ENCODE measurements at places on chromosomes 2 and 18.

GRCh38 chr2:159774370-159774990 is 23.5 kb downstream of the CD302 start:
- DNase-seq = no peak

DNA sequence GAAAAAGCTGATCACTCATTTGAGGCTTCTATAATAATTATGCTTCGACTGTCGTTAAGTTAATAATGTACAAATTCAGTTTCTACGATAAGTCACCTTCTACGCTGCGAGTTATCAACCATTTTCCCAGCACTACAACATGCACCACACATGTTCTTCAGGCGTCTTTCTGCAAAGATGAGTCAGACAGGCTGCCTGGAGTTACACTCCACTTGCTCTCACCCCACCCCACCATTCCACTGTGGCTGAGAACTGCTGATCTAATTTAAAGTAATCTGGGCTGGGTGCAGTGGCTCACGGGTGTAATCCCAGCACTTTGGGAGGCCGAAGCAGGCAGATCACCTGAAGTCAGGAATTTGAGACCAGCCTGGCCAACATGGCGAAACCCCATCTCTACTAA is 218.6 kb downstream of the DYM start:
- no peak for DNase-seq

GRCh38 chr2:149400997-149401396 is 70.6 kb downstream of the LYPD6 start:
- no peak for DNase-seq

DNA sequence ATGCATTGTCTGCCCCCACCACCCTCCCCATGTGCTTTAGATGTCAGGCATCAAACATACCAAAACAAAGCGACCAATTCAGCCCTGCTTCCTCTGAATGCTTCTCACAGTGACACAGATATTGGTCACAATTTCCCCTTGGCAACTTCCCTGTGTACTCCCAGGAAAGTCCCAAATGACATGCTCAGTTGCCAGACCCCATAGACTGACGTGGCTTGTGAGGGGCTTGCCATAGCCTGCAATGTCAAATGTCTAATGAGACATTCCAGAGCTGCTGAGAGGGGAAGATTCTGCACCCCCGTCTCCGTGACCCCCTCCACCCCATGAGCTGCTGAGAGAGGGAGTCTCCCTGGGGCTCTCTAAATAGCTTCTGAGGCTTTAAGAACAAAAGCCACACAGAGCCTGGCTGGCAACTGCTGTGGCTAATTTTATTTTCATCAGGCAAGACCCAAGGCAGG is 47.3 kb downstream of the RFTN2 start:
- DNase-seq = no peak

GRCh38 chr2:173589604-173590275 is 235.1 kb downstream of the CDCA7 start:
- DNase-seq = no peak

- no peak for DNase-seq
These were observed 14.2 kb downstream of the WNT10A start for GRCh38 chr2:218894880-218895157.

DNA sequence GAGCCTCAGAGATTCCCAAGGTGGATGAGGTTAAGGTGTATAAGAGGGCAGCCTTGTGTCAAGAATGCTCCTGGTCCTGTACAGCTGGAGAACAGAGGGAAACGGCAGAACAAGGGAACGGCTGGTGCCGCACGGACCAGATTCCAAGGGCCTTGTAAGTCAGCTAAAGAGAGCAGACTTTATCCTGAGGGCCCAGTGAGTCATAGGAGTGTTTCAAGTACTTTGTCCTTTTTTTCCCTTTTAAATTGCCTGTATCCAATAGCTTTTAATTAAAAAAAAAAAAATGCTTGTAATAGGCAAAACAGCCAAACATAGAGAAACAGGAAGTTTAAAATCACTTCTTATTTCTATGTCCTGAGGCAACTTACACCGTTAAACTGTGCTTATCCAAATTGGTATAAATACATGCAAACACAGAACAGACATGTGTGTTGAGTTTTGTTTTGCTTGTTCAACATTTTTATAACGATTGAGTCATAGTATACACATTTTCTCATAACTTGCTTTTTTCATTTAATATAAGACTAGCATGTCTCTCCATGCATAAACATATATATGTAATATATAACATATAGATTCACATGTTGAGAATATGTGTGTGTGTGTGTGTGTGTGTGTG is 42.1 kb upstream of the EVA1A start:
- no peak for DNase-seq

DNA sequence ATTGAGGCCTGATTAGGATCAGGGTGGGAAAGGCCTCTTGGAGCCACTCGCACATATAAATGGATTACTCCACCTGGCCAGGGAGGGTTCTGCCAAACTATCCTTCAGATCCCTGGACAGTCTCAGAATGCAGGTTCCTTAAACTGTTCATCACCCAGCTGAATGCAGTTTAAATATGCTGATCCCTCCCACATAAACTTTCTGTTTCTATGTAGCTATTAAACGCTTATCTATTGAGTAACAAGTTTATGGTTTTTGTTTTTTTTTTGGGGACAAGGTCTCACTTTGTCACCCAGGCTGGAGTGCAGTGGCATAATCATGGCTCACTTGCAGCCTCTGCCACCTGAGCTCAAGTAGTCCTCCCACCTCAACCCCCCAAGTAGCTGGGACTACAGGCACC is 1.9 kb downstream of the CAD start:
- no peak for DNase-seq

GRCh38 chr2:19337202-19337601 is 21.2 kb downstream of the OSR1 start:
- no peak for DNase-seq

- no peak for DNase-seq
These were observed 54.6 kb downstream of the BAZ2B start for GRCh38 chr2:159561786-159562185.

DNA sequence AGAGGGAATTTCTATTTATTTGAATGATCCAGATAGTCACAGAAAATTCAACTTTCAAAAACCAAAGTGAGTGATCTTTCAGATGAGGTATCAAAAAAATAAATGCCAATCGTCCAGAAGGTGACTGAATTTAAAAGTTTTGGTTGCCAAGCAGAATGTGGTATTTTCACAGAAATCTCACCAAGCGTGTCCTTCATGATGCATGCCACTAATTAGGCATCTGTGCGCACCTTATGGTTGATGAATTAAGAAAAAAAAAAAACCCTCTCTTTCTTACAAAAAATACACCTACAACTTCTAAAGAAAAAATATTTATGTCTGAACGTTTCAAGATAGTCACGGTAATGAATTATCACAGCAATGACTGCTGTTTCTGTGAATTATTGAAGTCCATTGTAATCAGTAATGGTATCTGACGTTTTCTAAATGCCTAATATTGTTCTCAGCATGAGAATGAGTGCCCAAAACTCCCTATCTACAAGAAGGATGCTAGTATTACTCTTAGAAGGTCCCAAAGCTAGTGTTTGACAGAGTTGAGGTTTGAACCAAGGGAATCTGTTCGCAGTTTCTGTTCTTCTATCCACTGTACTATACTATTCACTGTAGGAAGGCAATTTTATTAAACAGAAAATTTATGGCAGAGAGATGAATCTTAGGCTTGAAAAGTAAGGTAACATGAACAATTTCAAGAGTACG is 219.6 kb upstream of the NETO1 start:
- no peak for DNase-seq

DNA sequence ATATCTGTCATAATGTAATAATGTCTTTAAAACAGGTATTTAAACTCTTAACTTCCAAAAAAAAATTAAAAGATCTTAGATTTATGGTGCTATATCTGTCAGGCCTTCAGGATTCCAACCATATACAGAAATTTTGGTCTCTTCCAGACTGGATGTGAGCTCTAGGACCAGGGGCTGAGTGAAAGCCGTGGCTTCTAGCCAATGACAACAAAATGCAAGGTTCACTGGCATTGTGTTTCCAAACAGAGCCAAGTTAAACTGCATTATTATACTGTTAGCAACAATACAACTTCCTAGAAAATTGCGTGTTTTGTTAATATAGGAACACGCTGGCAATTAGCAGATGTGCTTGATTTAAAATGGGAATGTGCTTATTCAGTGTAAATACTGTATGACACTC is 809.8 kb upstream of the SOX11 start:
- DNase-seq = no peak

DNA sequence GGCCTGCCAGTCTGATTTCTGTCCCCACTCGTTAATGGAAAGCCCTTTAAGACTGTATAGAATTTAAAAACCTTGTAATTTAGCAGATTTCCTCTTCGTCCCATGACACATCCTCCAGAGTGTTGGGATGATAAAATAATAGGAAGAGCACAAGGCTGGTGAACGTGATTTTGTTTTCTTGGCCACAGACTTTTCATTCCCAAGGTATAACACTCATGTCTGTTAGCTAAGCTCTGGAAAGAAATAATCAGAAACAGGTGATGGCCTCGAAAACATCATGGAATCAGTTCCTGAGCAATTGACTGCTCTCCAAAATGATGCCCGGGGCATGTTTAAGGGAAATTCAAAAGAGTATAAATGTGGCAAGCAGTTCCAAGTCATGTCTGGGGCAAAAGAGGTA is 337.8 kb upstream of the TCF4 start:
- no peak for DNase-seq

GRCh38 chr2:182608181-182608845 is 107.7 kb upstream of the DNAJC10 start:
- DNase-seq = no peak

GRCh38 chr2:43388371-43388770 is 162.0 kb upstream of the ZFP36L2 start:
- DNase-seq = no peak
